ENCODE measurements at places on chromosomes 6 and 20.

DNA sequence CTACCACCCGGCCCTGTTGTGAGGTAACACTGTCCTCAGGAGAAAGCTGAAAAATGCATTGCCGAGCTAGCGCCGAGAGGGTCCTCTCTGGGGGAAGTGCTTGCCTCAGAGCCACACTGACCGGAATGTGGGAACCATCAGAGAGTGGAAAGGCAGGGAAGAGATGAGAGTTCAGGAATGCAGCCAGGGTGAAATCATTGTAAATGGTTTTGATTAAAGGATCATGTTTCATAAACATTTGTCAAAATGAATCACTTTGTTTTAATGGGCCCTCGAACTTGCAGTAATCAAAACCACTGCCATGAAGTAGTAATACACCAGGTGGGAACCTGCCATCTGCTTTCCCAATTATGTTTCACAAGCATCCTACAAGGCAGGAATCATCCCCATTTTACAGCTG is 16.9 kb upstream of the IL17F start:
- no peak for DNase-seq

- no peak for DNase-seq
These were observed 90.6 kb downstream of the MRPL14 start for GRCh38 chr6:44036699-44037101.

- DNase-seq: no peak
These were observed 43.1 kb upstream of the KIF16B start for GRCh38 chr20:16616317-16616716.

DNA sequence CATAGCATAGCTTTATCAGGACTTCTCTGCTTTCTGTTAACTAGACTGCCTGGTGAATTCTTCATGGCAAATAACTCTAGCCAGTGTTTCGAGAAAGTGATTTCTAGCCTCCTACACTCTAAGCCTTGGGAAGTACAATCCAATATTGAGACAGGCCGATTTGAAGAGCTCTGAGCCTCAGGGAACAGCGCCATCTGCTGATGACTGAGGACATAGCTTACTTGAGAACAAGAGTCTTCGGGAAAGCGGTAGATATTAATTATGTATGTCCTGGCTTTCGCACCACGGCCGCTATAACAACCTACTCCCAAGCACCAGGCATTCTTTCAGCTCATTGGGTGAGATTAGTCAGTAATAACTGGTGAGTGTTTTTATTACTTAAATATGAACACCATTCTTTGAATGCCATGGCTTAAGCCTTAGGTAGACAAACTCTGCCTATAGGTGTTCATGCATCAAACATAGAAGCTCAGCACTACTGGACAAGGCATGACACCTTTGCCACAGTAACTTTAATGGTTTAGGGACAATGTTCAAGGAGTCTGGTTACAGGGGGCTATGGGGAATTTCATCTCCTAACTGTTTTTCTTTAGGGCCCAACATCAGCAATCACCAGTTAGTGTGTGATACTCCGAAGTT is 518.6 kb downstream of the BMP2 start:
- peak; percentile 84 for DNase-seq

- DNase-seq: peak; percentile 14
These were observed 145.6 kb downstream of the TASP1 start for GRCh38 chr20:13493143-13493542.

DNA sequence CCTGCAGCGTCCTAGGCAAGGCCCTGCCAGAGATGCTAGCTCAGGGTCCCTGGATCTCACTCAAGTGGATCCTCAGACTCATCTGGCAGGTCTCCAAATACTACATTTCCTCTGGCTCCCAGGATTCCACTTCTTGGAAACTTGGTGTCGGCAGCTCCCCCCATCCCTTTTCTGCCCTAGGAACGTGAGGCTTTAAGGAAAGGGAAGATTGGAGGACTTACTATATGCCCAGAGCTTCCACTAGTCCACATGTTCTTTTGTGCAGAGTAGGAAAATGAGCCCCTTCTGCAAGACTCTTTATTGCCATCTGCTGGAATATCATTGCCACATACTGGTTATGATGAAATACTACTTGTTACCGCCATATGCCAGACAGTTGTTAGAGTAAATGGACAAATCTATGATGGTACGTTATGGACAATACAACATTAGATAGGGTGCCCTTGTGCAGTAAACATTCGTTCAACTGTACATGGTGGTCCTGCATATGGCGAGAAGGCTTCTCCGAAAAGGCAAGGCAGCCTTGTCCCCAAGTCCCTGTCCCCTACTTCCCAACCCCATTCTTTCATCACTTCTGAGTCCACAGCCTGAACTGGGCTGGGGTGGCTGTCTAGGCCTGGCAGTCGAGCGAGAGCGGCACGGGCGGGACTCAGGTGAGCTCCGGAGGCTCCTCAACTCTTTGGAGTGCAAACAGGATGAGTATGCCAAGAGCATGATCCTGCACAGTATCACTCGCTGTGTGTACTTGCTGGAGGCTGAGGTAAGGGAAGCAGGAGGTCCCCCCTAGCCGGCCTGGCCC is 780 bp downstream of the ARMC12 start:
- DNase-seq: no peak

- no peak for DNase-seq
These were observed 11.4 kb upstream of the SOX12 start for GRCh38 chr20:313948-314347.

DNA sequence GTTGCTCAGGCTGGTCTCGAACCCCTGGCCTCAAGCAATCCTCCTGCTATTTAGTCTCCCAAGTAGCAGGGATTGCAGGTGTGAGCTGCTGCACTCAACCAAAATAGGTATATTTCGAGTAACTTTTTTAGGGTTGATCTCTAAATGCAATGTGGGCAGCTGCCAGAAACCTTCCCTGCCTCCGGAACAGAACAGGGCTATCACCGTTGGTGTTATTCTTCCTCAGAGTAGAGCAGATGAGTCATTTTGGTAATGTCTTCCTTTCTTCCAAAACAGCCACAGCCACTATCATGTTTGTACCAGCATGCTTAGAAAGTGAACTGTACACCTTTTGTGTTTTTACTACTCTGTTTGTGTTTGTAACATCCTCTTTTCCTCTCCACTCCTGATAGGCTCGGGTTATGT is 44.1 kb downstream of the SNX9 start:
- no peak for DNase-seq

GRCh38 chr20:46085179-46085851 is 4.4 kb downstream of the NCOA5 start:
- DNase-seq: no peak

DNA sequence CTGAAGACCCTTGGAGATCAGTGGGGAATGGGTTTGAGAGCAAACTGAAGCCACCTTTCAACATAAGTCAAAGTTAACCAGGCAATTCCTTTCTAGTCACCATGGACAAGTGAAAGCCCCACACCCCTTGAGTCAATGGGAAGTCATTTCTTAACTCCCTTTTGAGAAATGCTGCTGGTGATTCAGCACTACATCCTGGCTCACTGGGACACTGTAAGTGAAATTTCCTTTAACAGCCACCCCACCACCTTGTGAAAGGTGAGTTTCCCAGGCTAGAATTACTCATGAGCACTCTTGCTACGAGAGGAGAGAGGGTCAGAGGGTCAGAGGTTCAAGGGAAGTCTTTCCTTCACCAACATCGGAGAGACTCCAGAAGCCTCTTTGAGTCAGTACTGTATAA is 93.3 kb upstream of the MARCKS start:
- no peak for DNase-seq

DNA sequence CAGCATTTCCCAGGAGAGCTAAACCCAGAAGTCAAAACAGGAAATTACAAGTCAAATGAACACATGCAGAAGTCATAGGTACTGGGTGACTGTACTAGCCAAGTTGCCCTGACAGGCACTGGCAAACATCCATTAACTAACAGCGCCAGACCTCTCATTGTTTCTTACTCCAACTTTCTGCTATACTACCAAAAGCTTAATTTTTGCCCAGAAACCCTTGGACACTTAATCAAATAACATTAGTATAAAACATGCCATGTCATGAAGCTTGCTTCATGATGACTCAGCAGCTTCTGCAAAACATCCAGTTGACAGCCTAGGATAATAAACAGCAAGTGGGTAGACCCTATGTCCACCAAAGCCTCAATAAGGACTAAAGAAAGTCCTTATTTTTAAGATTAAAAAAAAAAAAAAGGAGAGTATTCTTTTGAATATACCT is 3.5 kb downstream of the NUP153 start:
- DNase-seq: no peak
